Activated T-cell treated with anti-CD3 and anti-CD28 coated beads, Interleukin-2, amount 50 U/mL, for 72 hours (primary cell): ENCODE measurements at places on chromosomes 4 and X. TPM values are rescaled to one million over a fixed set of nuclear protein-coding genes. Genes with fewer than 3 reads are reported as not detected.

DNA sequence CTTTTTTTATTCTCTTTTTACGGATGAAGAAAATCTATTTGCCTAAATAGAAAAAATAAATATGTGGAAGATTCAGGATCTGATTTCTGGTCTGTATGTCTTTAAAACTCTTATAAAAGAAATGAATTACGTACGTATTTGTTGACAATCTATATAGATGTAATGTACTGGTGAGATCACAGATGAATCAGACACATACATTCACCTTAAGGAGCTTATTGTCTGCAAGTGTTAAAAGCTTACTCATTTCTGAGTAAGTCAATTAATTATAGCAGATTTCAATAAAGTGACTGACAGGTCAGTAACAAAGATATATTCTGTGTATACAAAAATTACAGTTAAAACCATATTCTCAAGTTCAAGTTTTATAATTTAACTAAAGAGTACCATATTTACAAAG, 66.6 kb upstream of the NAF1 start:
- H3K4me3 ChIP-seq, result no peak overlapping the region
- no peak overlapping the region for H3K27ac ChIP-seq
- H3K36me3 ChIP-seq, result peaks cover 8% of the 10 kb centered on the region
- H3K27me3 ChIP-seq, result peaks cover 7% of the 10 kb centered on the region
- DNase-seq, result no peak
- H3K4me1 ChIP-seq, result no peaks in the 10 kb centered on the region

DNA sequence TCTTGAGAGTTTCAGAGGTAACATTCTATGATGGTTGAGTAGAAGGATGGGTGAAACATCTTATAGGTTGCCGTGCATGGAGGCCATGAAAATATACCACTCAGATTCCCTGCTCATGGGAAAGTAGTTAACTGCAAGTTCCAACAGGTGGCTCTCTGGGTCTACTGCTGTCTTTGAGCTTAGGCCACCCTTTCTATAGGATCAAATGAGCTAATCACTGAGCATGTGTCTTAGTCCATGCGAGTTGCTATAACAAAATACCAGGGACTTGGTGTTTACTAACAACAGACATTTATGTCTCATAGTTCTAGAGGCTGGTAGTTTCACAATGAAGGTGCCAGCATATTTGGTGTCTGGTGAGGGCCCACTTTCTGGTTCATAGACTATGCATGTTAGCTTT, 144.8 kb upstream of the UNC5C start:
- no peaks in the 10 kb centered on the region for H3K36me3 ChIP-seq
- DNase-seq, result no peak
- H3K4me3 ChIP-seq, result no peak overlapping the region

- peaks cover 7% of the 10 kb centered on the region for H3K36me3 ChIP-seq
- no peaks in the 10 kb centered on the region for H3K4me1 ChIP-seq
- H3K27ac ChIP-seq, result no peak overlapping the region
- DNase-seq, result no peak
- H3K27me3 ChIP-seq, result peaks cover 47% of the 10 kb centered on the region
- H3K4me3 ChIP-seq, result no peak overlapping the region
Observed at GRCh38 chr4:6549890-6550620, 24.9 kb upstream of the MAN2B2 start.

GRCh38 chr4:163495900-163496299, 1.4 kb downstream of the TMA16 start:
- peak overlapping the region; percentile 100 for H3K4me3 ChIP-seq
- DNase-seq, result no peak
- no peaks in the 10 kb centered on the region for H3K27me3 ChIP-seq
- peaks cover 4% of the 10 kb centered on the region for H3K36me3 ChIP-seq
- H3K4me1 ChIP-seq, result peaks cover 24% of the 10 kb centered on the region

DNA sequence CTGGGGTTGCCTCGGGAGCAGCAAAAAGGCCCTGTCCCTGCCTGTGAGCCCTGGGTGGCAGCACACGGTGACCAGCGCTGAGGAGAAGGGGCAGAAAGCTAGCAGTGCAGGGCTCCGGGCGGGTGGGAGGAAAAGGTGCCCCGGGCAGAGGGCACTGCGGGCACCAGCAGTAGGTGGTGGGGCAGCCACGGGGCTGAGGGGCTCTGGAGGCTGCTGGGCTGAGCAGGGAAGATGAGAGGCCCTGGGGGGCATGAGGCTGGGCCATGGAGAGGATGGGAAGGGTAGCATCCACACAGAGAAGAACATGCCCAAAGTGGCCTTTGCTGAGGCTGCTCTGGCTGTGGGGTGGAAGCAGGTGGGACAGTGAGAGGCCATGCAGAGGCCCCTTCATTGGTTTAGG, 67.5 kb upstream of the NKX1-1 start:
- no peak overlapping the region for H3K4me3 ChIP-seq
- no peak overlapping the region for H3K27ac ChIP-seq
- no peak for DNase-seq
- no peaks in the 10 kb centered on the region for H3K36me3 ChIP-seq

SPANXN3 gene
- total RNA-seq, result not detected

ARL9 gene
- 0.29 TPM for total RNA-seq

DNA sequence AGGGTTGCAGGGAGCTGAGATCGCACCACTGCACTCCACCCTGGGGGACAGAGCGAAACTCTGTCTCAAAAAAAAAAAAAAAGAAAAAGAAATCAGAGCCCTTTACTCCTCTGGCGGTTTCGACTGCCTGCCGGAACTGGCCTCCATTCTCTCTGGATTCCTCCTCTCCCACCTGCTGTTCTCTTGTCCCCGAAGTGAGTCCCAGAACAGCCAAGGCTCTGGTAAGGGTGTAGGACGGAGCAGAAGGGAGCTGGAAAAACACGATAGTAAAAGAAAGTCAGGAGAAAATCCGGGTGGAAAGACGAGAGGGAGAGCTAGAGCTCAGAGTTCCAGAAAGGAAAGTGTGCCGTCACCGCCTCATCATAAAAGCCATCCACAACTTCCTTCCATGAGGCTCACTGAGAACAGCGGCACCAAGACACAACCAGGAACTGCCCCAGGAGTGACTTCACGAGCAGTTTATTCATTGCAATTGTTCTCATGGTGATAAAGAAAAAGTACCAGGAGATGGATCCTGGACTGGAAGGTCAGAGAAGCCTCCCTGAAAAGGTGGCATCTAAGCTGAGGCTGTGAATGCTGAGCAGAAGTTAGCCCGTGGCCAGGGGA, 12.3 kb downstream of the TLR3 start:
- DNase-seq, result no peak
- H3K27me3 ChIP-seq, result no peaks in the 10 kb centered on the region
- H3K4me1 ChIP-seq, result no peaks in the 10 kb centered on the region
- H3K27ac ChIP-seq, result no peak overlapping the region

- H3K4me1 ChIP-seq, result peaks cover 27% of the 10 kb centered on the region
- no peak for DNase-seq
- no peak overlapping the region for H3K27ac ChIP-seq
Observed at GRCh38 chr4:78622253-78622979, 70.8 kb downstream of the ANXA3 start.

SHROOM3 gene
- 0.10 TPM for total RNA-seq

ZCCHC18 gene
- 3.0 TPM for total RNA-seq

DNA sequence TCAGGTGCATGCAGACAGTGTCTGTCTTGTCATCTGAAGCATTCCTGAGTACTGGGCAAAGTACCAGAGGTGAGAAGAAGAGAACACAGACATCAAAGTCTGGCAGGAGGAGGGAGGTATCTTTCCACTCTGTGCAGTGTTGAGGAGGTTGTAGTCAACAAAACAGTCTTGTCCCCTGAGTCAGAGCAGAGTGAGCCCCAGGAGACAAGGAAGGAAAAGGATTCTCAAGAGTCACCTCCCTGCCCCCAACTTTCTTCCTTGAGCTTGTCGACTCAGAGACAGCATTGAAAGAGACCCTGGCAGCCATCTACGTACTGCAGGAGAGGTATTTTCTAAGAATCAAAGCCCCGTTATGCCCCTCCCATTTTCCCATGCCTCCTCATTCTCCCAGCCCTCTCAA, 4.4 kb upstream of the SRPX start:
- H3K4me1 ChIP-seq, result no peaks in the 10 kb centered on the region
- H3K27ac ChIP-seq, result no peak overlapping the region
- no peaks in the 10 kb centered on the region for H3K36me3 ChIP-seq
- H3K4me3 ChIP-seq, result no peak overlapping the region

DNA sequence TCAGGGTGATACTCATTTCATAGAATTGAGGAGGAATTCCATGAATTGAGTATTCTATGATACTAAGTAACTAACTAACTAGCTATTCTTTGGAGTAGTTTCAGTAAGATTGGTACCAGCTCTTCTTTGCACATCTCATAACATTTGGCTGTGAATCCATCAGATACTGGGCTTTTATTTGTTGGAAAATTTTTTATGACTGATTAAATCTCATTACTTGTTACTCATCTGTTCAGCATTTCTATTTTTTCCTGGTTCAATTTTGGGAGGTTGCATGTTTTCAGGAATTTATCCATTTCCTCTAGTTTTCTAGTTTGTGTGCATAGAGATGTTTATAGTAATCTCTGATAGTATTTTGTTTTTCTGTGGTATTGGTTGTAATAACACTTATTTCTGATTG, 70.8 kb upstream of the FREM3 start:
- no peaks in the 10 kb centered on the region for H3K4me1 ChIP-seq
- no peak overlapping the region for H3K4me3 ChIP-seq
- H3K27me3 ChIP-seq, result no peaks in the 10 kb centered on the region
- H3K36me3 ChIP-seq, result no peaks in the 10 kb centered on the region
- no peak overlapping the region for H3K27ac ChIP-seq
- DNase-seq, result no peak

DNA sequence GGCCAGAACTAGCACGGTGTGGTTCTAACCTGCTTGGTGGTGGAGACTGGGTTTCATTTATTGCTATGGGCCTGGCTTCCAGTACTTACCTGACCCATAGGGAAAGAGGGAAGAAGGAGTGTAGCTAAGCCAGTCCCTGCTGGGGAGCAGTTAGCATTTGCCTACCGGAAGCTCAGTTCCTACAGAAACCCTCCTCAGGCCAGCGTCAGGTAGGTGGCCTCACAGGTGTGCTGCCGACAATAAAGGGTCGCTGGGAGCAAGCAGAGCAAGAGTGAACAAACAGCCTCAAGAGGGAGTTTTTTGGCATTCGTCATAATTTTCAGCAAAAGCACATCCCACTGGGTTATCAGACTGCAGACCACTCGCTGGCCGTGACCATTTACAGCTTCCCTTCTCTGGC, 740.6 kb upstream of the TENM3 start:
- H3K36me3 ChIP-seq, result no peaks in the 10 kb centered on the region
- no peak for DNase-seq
- no peaks in the 10 kb centered on the region for H3K4me1 ChIP-seq
- H3K4me3 ChIP-seq, result no peak overlapping the region
- H3K27ac ChIP-seq, result no peak overlapping the region
- H3K27me3 ChIP-seq, result no peaks in the 10 kb centered on the region

SETD7 gene
- 20.8 TPM for total RNA-seq

GRCh38 chrX:51893931-51894696, 691 bp downstream of the MAGED1 start:
- peaks cover 2% of the 10 kb centered on the region for H3K36me3 ChIP-seq
- H3K27ac ChIP-seq, result peak overlapping the region; percentile 75
- H3K27me3 ChIP-seq, result peaks cover 4% of the 10 kb centered on the region
- DNase-seq, result peak; percentile 4
- peak overlapping the region; percentile 92 for H3K4me3 ChIP-seq
- H3K4me1 ChIP-seq, result peaks cover 16% of the 10 kb centered on the region

EDA gene
- 4.3 TPM for total RNA-seq

GRK4 gene
- total RNA-seq, result 5.5 TPM

DNA sequence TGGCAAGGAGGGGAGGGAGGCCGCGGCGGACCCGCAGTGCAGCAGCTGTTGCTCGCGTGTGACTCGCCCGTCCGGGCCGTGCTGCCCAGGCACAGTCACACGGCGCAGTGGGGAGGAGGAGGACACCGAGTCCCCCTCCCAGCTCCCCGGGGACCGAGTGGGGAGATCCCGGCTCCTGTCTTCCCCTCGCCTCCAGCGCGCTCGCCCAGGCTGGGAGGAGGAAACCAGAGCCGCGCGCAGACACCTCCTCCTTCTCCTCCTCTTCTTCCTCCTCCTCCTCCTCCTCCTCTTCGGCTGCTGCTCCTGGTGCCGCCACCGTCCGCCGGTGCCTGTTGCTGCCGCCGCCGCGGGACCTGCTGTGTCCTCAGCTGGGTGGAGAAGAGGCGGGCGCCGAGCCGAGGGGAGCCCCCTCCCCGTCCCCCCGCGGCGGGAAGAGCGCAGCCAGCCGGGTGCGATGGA, at the start of gene TBC1D1:
Gene TBC1D1, plus strand, starts transcription at position 284 of the 459 bp plus-strand sequence. CDS start 11,012 bp downstream, outside the sequence.
- peaks cover 43% of the 10 kb centered on the region for H3K4me1 ChIP-seq
- H3K27ac ChIP-seq, result peak within 1 kb of the TSS; percentile 87
- H3K36me3 ChIP-seq, result no peaks in the 10 kb centered on the region

- no peaks in the 10 kb centered on the region for H3K36me3 ChIP-seq
- H3K4me3 ChIP-seq, result no peak overlapping the region
- no peak overlapping the region for H3K27ac ChIP-seq
Observed at GRCh38 chrX:149456476-149457245, 48.4 kb downstream of the IDS start.
